ENCODE measurements at places on chromosomes 3 and 15. TPM values are rescaled to one million over a fixed set of nuclear protein-coding genes. Genes with fewer than 3 reads are reported as not detected.

- no peaks in the 10 kb centered on the region for H3K36me3 ChIP-seq
- no peak for DNase-seq
- no peak overlapping the region for H3K4me3 ChIP-seq
- no peaks in the 10 kb centered on the region for H3K4me1 ChIP-seq
These were observed 1114.5 kb downstream of the EPHA3 start for GRCh38 chr3:90221900-90222299.

DNA sequence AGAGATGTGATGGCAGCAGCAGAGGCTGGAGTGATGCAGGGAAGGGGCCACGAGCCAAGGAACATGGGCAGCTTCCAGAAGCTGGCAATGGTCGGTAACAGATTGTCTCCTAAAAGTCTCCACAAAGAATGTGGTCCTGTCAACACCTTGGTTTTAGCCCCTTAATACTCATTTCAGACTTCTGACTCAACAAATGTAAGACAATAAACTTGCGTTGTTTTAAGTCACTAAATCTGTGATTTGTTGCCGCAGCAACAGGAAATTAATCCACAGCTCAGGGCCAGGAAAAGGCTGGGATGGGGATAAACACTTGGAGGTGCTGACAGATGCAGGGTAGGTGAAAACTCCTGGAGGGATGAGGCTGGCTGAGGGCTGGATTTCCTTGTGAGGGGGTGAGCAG, 69.9 kb downstream of the OXNAD1 start:
- H3K4me3 ChIP-seq: no peak overlapping the region
- DNase-seq: no peak
- H3K27ac ChIP-seq: peak overlapping the region; percentile 62
- H3K36me3 ChIP-seq: peaks cover 11% of the 10 kb centered on the region

The DNAJB11 gene
- 101 TPM for total RNA-seq

GRCh38 chr3:12944849-12945248, 103.5 kb upstream of the RPL32 start:
- H3K27me3 ChIP-seq: no peaks in the 10 kb centered on the region
- H3K4me3 ChIP-seq: no peak overlapping the region
- peaks cover 37% of the 10 kb centered on the region for H3K4me1 ChIP-seq
- H3K36me3 ChIP-seq: peaks cover 2% of the 10 kb centered on the region
- peak overlapping the region; percentile 61 for H3K27ac ChIP-seq

The CCR3 gene
- 0.23 TPM for total RNA-seq

The KNL1 gene
- total RNA-seq: 0.77 TPM

The MUC4 gene
- total RNA-seq: not detected

GRCh38 chr3:186241910-186242821, 119.9 kb downstream of the DGKG start:
- H3K4me1 ChIP-seq: peaks cover 5% of the 10 kb centered on the region
- no peak overlapping the region for H3K27ac ChIP-seq
- H3K27me3 ChIP-seq: peaks cover 29% of the 10 kb centered on the region
- H3K4me3 ChIP-seq: peak overlapping the region; percentile 19

DNA sequence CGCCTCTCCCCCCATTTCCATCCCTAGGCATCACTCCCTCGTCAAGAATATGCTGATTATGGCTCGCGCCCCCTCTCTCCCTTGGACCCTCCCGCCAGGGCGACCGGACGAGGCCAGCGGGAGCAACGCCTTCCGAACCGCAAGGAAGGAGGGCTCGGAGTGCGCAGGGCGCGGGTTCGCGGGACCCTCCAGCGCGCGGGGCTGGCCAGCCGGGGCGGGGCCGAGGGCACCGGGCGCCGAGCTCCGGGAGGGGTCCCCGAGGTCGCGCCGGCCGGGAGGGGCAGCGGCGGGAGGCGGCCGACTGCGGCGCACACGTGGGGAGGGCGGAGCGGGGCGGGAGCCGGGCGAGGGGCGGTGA, 483 bp downstream of the EHD4 start:
- H3K27me3 ChIP-seq: peaks cover 19% of the 10 kb centered on the region
- H3K4me1 ChIP-seq: peaks cover 45% of the 10 kb centered on the region
- H3K27ac ChIP-seq: peak overlapping the region; percentile 97
- peaks cover 2% of the 10 kb centered on the region for H3K36me3 ChIP-seq

GRCh38 chr3:171240504-171240835, 213.9 kb upstream of the SLC2A2 start:
- H3K4me3 ChIP-seq: no peak overlapping the region
- H3K27me3 ChIP-seq: no peaks in the 10 kb centered on the region
- peaks cover 11% of the 10 kb centered on the region for H3K4me1 ChIP-seq
- H3K27ac ChIP-seq: peak overlapping the region; percentile 42
- no peak for DNase-seq

The CCDC80 gene
- not detected for total RNA-seq

The FGD5 gene
- total RNA-seq: not detected

GRCh38 chr15:49223536-49224274, 53.7 kb downstream of the GALK2 start:
- no peak overlapping the region for H3K27ac ChIP-seq
- no peak for DNase-seq
- peaks cover 10% of the 10 kb centered on the region for H3K4me1 ChIP-seq
- H3K36me3 ChIP-seq: peaks cover 9% of the 10 kb centered on the region
- no peaks in the 10 kb centered on the region for H3K27me3 ChIP-seq

Data from T-helper 17 cell (primary cell).